ENCODE measurements at places on chromosomes 4 and X. TPM values are rescaled to one million over a fixed set of nuclear protein-coding genes. Genes with fewer than 3 reads are reported as not detected.

- DNase-seq: no peak
Observed at GRCh38 chr4:37884855-37885487, 5.9 kb upstream of the TBC1D1 start.

- DNase-seq: no peak
Observed at GRCh38 chr4:154126276-154126675, 337.4 kb upstream of the SFRP2 start.

- DNase-seq: no peak
Observed at GRCh38 chr4:53376900-53377299, 541 bp upstream of the FIP1L1 start.

- no peak for DNase-seq
Observed at GRCh38 chr4:139163806-139164206, 13.2 kb downstream of the ELF2 start.

GRCh38 chr4:25182937-25183336, 22.7 kb upstream of the SEPSECS start:
- no peak for DNase-seq

GRCh38 chr4:108313546-108314339, 145.0 kb upstream of the LEF1 start:
- no peak for DNase-seq

DNA sequence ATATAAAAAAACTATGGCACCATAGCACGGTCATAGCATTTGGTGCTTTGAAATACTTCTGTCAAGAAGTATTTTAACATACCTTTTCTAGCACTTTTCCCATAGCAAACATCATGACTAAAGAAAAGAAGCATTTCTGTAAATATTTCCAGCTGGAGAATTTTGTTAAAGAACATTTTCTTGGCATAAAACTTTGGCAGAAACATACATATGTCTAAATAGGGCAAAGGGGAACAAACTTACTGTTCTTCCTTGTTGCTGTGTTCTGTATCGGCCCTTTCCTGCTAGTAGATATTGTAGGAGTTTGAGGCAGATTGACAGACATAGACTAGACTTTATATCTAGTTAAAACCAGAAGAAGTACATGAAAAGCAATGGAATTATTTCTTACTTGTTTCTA, 2368.5 kb downstream of the PCDH7 start:
- peak; percentile 19 for DNase-seq

DNA sequence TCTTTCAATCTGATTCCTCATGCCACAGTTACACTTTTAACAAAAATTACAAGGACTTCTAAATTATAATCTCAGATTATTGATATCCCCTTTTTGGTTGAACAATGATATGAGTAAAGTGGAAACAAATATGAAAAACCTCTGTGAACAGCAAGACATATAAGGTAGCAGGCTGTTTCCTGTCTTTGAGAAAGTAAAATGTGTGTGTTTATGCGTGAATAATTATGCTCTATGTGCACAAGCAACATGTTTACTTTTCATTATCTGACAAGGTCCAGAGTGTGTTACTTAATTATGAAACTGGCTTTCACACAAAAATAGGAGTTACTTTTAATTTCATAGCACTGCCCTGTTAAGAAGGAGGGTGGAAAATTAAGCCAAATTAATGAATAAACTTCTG, 43.1 kb downstream of the DDIT4L start:
- no peak for DNase-seq

- DNase-seq: no peak
Observed at GRCh38 chr4:67106861-67107460, 438.3 kb downstream of the CENPC start.

GRCh38 chrX:50889582-50889981, 21.0 kb upstream of the BMP15 start:
- no peak for DNase-seq

DNA sequence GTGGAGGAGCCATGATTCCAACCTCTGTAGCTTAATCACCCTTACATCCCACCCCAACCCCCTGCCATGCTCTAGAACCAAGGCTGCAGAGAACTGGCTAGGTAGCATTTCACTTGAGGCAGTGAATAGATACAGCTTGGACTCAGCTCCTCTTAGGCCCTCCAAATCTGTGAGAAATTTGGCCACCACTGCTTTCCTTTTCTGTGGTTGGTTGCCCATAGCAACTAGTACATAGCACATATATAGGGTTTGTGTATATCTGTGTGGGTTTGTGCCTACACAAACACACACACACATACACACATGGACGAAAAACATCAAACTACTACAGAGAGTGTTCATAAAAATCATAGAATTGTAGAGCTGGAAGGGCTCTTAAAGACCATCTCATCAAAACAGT, 52.0 kb upstream of the CCDC160 start:
- DNase-seq: no peak

DNA sequence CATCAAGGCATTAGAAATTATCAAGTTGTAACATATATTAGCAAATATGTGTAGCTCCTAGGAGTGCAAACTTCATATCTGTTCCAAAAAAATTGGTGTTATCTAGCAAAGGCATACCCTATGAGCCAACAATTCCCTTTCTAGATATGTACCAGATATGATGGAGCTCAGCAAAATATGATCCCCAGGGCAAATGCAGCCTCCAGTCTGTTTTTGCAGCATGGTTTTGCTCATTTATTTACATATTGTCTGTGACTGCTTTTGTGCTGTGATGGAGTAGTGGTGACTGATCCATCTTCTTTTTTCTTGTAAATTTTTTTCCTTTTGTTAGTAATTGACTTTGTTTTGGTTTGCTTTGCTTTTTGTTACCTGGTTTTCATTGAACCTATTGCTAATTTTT, 41.0 kb downstream of the CEP135 start:
- DNase-seq: no peak

GRCh38 chr4:139599594-139600374, 43.8 kb upstream of the SETD7 start:
- no peak for DNase-seq

DNA sequence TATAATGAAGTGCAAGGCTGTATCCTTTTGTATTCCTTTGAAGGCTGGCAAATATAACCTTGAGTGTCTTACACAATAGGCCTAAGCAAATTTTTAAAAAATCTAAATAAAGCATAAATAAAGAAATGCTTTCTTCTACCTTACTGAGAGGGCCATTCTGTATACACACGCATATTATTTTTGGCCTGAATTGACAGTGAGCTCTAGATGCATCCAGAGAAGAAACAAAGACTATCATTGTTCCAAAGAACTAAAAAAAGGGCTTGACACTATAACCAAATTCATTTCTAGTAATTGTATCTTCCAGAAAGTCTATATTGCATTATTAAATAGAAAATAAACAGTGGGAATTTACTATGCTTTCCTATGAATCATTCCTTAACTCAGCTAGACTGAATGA, 100.2 kb downstream of the MAGEB17 start:
- DNase-seq: no peak

- peak; percentile 55 for DNase-seq
Observed at GRCh38 chr4:48360285-48361011, 19.1 kb downstream of the SLAIN2 start.

DNA sequence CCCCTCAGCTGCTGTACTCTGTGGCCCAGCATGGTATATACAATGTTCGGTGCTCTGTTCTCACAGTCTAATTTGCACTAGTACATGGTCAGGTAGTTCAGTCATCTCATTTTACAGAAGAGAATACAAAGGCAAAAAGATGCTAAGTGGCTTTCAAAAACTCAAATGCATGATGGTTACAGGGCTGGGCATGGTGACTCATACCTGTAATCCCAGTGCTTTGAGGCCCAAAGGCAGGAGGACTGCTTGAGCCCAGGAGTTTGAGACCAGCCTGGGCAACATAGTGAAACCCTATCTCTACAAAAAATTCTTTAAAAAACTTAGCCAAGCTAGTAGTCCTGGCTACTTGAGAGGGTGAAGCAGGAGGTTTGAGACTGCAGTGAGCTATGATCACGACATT, 210.5 kb upstream of the KIT start:
- DNase-seq: no peak

GRCh38 chr4:8609824-8610350, 17.3 kb downstream of the CPZ start:
- DNase-seq: no peak

DNA sequence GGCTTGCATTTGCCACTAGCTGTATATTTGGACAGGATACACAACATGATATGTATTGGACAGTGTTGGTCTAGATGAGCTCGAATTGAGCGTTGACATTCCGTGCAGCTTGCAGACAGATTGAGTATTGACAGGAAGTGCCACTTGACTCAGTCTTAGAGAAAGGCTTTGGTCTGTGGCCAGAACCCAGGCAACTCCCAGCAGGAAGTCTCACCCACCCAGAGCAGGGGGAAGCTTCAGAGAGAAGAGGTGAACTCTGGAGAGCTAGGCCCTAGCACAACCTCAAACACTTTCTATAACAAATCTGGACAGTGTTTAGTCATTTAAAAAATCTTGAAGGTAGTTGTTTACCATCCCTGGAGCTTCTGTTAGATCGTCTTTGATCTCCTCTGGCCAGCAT, 280.5 kb downstream of the FBXW7 start:
- no peak for DNase-seq

- no peak for DNase-seq
Observed at GRCh38 chrX:34612036-34612435, 45.0 kb downstream of the TMEM47 start.

GRCh38 chrX:110281377-110281776, 36.5 kb downstream of the AMMECR1 start:
- DNase-seq: no peak

DNA sequence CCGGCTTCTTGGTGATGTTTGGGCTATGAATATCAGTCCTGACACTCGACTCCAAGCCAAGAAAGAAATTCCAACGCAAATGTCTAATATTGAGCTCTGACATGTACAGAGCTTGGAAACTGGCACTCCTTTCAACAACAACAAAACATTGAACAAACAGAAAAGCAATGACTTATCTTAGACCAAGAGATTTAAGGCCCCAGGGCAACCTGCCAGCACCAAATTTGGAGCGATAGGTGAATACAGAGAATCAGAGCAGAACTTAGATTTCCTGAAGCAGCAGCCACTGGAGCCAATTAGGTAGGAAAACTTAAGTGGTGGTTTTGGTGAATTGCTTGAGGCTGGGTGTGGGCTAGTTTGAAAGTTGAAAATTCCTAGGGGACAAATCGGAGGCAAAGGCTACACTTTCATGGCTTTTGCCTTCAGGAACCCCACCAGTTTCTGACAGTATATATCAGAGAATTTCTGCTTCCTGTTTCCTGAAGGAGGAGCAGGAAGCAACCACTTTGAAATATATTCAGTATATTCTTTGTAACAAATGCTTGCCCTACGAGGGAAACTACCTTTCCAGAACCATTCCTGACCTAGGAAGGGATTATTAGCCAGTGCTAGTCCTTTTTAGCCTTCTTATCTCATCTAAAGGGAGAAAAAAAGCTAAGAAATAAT, 10.1 kb upstream of the FMR1 start:
- no peak for DNase-seq

DNA sequence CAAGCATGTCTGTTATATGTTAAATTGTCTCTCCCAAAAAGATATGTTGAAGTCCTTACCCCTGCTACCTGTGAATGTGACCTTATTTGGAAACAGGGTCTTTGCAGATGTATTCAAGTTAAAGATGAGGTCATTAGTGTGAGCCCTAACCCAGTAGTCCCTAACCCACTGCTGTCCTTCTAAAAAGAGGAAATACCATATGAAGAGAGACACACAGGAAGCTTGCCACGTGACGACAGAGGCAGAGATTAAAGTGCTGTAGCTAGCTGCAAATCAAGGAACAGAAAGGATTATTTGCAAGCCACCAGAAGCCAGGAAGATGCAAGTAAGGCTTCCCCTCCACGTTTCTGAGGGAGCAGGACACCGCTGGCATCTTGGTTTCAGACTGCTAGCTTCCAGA, 150.1 kb downstream of the HNRNPD start:
- DNase-seq: no peak

DNA sequence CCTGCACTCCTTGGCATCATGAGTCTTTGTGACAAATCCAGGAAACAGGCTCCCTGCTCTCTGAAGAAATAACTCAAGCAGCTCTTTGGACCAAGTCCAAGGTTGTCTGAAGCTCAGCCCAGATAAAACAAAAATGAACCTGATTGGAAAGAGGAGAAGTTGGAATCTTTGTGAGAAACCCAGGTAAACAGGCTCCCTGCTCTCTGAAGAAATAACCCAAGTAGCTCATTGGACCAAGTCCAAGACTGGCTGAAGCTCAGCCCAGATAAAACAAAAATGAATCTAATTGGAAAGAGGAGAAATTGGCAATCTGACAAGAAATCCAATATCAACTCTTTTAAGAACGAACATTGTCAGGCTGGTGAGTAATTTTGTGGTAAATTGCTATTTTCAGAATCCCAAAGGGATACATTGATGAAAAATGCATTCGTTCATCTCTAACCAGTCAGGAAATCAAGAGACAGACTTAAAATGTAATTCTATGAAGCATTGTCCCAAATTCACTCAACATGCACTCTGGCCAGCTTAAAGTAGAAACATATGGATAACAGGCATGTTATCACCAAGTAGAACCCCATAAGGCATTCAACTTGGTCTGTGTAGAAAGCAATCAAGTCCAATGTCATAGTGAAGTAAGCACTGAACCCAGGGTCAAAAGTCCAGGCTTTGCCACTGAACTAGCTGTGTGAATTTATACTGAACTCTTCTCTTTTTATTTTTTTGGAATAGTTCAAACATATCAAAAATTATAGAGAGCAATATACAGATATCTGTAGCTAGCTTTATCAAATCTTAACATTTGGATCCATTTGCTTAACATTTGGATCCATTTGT, 16.8 kb upstream of the NFXL1 start:
- DNase-seq: peak; percentile 41

DNA sequence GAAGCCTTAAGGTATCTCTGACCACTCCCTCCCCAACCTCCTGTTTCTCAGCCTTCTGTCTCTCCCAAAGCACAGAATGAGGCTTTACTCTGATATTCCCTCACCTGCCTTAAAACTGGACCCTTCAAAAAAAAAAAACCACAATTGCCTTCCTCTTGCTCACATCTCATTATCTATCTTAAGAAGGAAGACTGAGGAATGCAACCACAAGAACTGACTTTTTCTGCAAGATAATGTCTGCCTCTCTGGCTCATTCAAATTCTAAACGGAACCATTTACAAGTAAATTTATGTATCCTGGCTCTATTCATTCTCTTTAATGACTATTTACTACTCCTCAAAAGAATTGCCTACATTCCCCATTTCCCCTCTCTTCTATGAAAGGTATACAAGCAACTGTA, 545.5 kb upstream of the HTR2C start:
- no peak for DNase-seq

- DNase-seq: no peak
Observed at GRCh38 chr4:165784672-165785071, 88.4 kb upstream of the TLL1 start.

Gene FRG2
- total RNA-seq: not detected

Gene CEP135
- 11.0 TPM for total RNA-seq

Gene TEC
- 5.5 TPM for total RNA-seq

Gene LRCH2
- total RNA-seq: 4.7 TPM

Gene MSN
- total RNA-seq: 77.5 TPM

Gene TLR2
- 10.2 TPM for total RNA-seq

Gene KLHL13
- 19.9 TPM for total RNA-seq

Gene CYTL1
- 8.9 TPM for total RNA-seq

Gene TMEM47
- total RNA-seq: 22.5 TPM

Gene PDHA2
- total RNA-seq: not detected

Gene LEF1
- 38.1 TPM for total RNA-seq

Measured in skin of body (tissue), 3 donors.